ENCODE measurements at places on chromosomes 1 and 21.
A peak's percentile ranks its signal among the peaks of the same experiment; 100 is the strongest.

DNA sequence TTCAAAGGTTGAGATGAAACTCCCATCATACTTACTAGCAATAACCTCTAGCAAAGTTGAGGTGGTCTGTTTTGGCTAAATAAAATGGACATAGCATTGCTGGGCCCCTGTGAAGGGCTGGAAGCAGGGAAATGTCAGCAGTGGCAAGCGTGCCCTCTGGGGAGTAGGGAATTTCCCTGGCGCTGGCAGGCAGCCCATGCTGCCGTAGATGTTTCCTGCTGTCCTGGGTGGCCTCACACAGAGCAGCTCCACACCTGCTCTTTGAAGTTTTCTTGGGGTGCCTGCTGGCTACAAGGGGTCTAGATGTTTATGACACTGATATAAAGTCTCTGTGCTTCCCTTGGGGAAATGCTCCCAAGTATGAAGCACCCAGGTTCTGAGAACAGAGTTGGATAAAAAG, 30.2 kb downstream of the ADARB1 start:
- no peak overlapping the region for H3K4me3 ChIP-seq
- H3K27me3 ChIP-seq: no peaks in the 10 kb centered on the region

GRCh38 chr1:159943278-159943640, 2.2 kb downstream of the IGSF9 start:
- DNase-seq: no peak
- H3K4me1 ChIP-seq: peaks cover 39% of the 10 kb centered on the region
- H3K27ac ChIP-seq: peak overlapping the region; percentile 81
- H3K4me3 ChIP-seq: no peak overlapping the region

DNA sequence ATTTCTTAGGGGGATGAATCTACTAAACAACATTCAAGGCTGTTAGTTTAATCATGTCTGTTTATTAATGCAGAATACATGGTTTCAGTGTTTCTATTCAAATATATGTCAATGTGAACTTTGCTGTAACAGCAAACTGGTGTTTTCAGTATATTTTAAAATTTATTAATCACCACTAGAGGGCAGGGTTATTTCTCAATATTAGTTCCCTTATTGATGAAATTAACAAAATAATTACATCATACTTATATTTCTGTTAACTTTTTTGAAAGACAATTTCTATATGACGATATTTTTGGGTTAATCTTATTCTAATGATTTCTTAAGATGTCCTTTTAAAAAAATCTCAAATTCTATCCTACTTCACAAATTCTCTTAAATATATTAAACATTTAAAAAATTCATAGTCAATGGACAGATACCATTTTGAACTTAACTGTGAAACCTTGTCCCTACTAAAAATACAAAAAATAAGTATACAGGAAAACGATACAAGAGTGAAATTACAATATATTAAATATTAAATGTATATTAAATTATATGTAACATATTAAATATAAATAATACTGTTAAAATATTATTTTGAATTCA, 1034.1 kb upstream of the PRMT6 start:
- DNase-seq: no peak
- H3K4me3 ChIP-seq: no peak overlapping the region
- no peaks in the 10 kb centered on the region for H3K4me1 ChIP-seq
- H3K27ac ChIP-seq: no peak overlapping the region
- H3K36me3 ChIP-seq: no peaks in the 10 kb centered on the region
- no peaks in the 10 kb centered on the region for H3K27me3 ChIP-seq

- H3K27me3 ChIP-seq: no peaks in the 10 kb centered on the region
- DNase-seq: no peak
- H3K4me1 ChIP-seq: peaks cover 20% of the 10 kb centered on the region
Measured at GRCh38 chr1:8902765-8903164, 24.3 kb upstream of the ENO1 start.

- H3K27ac ChIP-seq: no peak overlapping the region
- no peaks in the 10 kb centered on the region for H3K4me1 ChIP-seq
- no peak for DNase-seq
- H3K4me3 ChIP-seq: no peak overlapping the region
Measured at GRCh38 chr21:34765619-34766018, 96.8 kb downstream of the CLIC6 start.

- H3K27ac ChIP-seq: peak overlapping the region; percentile 91
- no peaks in the 10 kb centered on the region for H3K27me3 ChIP-seq
- no peak overlapping the region for H3K4me3 ChIP-seq
- no peak for DNase-seq
- H3K4me1 ChIP-seq: peaks cover 24% of the 10 kb centered on the region
Measured at GRCh38 chr1:174968750-174969244, 30.9 kb upstream of the CACYBP start.

DNA sequence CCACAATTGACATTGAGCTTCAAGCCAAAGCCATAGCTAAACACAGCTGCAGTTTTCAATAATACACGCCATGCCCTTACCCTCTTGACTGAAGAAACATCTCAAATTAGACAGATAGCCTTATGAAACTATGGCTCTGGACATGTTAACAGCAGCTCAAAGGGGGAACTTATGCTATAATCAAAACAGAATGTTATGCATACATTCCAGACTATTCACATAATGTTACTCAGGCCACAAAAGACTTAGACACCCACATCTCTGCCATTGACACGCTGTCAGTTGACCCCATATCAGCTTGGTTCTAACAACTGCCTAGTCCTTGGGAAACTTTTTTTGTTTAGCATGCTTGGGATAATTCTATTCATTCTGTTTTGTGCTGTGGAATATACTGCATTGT, 2.3 kb upstream of the NENF start:
- no peaks in the 10 kb centered on the region for H3K27me3 ChIP-seq
- no peak for DNase-seq
- H3K4me3 ChIP-seq: no peak overlapping the region
- H3K4me1 ChIP-seq: peaks cover 7% of the 10 kb centered on the region
- H3K27ac ChIP-seq: no peak overlapping the region

DNA sequence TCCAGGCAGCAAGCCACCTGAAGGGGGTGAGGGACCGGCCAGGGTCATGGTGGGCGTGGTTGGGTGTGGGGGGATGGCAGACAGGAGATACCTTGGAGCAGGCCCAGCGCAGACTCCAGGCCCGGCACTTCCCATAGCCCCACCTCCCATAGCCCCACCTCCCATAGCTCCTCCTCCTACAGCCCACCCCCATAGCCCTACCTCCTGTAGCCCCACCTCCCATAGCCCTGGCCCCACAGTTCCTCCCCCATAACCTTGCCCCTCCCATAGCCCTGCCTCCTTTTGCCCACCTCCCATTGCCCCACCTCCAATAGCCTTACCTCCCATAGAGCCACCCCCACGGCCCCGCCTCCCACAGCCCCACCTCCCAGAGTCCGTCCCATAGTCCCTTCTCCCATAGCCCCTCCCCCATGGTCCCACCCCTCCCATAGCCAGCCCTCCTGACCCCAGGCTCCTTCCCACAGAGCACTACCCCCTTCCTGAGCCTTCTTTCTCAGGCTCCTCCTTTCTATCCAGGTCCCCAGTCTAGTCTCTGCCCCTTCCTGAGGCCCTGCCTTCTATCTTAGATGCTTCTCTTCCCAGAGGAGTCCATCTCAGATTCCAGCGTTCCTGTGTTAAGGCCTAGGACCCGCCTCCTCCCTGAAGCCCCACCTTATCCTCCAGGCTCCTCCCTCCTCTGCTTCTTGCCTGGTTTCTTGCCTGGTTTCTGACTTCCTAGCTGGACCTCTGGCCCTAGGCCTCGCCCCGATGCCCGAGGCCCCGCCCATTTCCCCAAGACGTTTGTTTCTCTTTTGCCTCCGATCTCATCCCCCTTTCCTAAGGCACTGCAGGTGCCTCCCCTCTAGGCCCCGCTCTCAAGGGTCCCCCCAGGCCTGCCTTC, 46.8 kb downstream of the PTPRU start:
- H3K4me3 ChIP-seq: no peak overlapping the region
- H3K27me3 ChIP-seq: no peaks in the 10 kb centered on the region

DNA sequence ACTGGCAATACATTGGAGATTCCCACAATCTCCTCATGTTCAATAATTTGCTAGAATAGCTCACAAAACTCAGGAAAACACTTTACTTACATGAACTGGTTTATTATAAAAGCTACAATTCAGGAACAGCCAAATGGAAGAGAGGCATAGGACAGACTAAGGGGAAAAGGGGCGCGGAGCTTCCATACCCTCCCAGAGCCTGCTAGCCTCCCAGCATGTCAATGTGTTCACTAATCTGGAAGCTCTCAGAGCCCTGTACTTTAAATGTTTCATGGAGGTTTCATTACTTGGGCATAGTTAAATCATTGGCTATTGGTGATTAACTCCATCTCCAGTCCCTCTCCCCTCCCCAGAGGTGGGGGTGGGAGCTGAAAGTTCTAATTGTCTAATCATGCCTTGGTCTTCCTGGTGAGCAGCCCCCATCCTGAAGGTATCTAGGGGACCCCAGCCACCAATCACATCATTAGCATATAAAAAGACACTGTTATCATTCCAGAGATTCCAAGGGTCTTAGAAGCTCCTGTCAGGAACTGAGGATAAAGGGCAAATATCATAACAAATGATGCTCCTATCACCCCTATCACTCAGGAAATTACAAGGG, 10.9 kb upstream of the DMRTB1 start:
- no peak overlapping the region for H3K27ac ChIP-seq
- no peaks in the 10 kb centered on the region for H3K4me1 ChIP-seq
- H3K4me3 ChIP-seq: no peak overlapping the region
- peaks cover 26% of the 10 kb centered on the region for H3K27me3 ChIP-seq

DNA sequence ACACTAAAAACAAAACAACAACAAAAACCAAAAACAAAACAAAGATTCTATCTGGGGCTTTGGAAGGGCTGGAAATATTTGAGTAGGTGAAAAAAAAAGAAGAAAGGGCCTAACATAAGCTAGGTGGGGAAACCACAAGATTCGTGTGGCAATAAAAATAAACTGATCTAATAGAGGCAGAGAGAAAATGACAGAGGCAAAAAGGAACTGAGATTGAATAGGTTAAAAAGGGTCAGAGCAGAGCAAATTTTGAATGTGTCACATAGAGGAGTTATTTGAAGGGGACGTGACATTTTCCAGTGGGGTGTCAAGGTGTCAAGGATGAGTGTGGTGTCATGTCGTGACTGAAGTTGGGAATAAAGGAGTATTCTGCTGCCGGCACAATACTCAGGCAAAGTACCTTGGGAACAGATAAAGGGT, 65.2 kb upstream of the RALGPS2 start:
- H3K27ac ChIP-seq: no peak overlapping the region
- H3K27me3 ChIP-seq: no peaks in the 10 kb centered on the region
- no peak for DNase-seq
- H3K36me3 ChIP-seq: no peaks in the 10 kb centered on the region

DNA sequence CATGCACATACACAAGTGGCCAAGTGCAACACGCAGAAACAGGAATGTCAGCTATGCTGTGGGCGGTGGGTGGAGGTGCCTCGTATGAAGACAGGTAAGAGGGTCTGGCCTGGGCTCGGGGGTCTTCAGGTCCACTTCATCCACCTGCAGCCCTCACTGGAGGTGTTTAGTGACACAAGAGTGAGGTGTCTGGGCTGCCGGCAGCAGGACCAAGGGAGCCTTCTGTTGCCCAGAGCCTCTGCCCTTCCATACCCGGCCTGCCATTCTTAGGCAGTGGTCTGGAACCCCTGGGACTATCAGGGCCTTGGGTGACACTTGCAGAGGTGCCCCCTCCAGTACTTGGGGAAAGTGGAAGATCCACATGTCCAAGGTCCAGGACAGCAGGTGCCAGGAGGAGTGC, 21.7 kb upstream of the ACTRT2 start:
- DNase-seq: no peak
- H3K27ac ChIP-seq: no peak overlapping the region
- no peaks in the 10 kb centered on the region for H3K27me3 ChIP-seq
- no peaks in the 10 kb centered on the region for H3K36me3 ChIP-seq
- H3K4me3 ChIP-seq: no peak overlapping the region

- no peaks in the 10 kb centered on the region for H3K36me3 ChIP-seq
- H3K4me1 ChIP-seq: no peaks in the 10 kb centered on the region
- no peak for DNase-seq
Measured at GRCh38 chr21:46603228-46603627, 1.7 kb downstream of the S100B start.

- no peaks in the 10 kb centered on the region for H3K27me3 ChIP-seq
- H3K4me3 ChIP-seq: no peak overlapping the region
Measured at GRCh38 chr1:109331113-109331512, 24.3 kb upstream of the MYBPHL start.

GRCh38 chr1:52455686-52456085, 51.3 kb downstream of the PRPF38A start:
- H3K4me1 ChIP-seq: no peaks in the 10 kb centered on the region
- H3K36me3 ChIP-seq: peaks cover 66% of the 10 kb centered on the region
- DNase-seq: no peak
- no peak overlapping the region for H3K4me3 ChIP-seq

GRCh38 chr1:218964471-218965185, 209.1 kb upstream of the LYPLAL1 start:
- no peaks in the 10 kb centered on the region for H3K36me3 ChIP-seq
- H3K27me3 ChIP-seq: no peaks in the 10 kb centered on the region
- no peaks in the 10 kb centered on the region for H3K4me1 ChIP-seq
- no peak for DNase-seq
- no peak overlapping the region for H3K4me3 ChIP-seq

GRCh38 chr1:6675941-6676340, 25.7 kb downstream of the DNAJC11 start:
- peaks cover 93% of the 10 kb centered on the region for H3K36me3 ChIP-seq
- H3K4me3 ChIP-seq: no peak overlapping the region
- no peaks in the 10 kb centered on the region for H3K4me1 ChIP-seq
- no peaks in the 10 kb centered on the region for H3K27me3 ChIP-seq

DNA sequence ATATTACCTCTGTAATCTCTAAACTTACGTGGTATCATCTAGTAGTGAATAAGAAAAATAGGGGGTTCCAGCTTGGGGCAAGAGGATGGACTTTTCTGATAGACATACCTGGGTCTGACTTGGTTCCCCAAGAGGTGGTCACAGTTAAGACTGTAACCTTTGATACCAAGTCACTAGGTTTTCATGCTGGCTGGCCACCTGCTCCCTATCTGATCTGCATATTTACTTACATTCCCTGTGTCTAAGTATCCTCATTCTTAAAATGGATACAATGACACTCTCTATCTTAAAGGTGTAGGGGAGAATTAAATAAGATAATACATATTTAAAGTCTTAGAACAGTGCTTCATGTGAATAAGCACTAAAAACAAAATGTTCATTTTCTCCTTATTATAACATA, 312.1 kb downstream of the DSCAM start:
- no peaks in the 10 kb centered on the region for H3K4me1 ChIP-seq
- H3K4me3 ChIP-seq: no peak overlapping the region
- H3K36me3 ChIP-seq: no peaks in the 10 kb centered on the region

- no peak overlapping the region for H3K27ac ChIP-seq
- H3K27me3 ChIP-seq: no peaks in the 10 kb centered on the region
- no peaks in the 10 kb centered on the region for H3K36me3 ChIP-seq
- no peaks in the 10 kb centered on the region for H3K4me1 ChIP-seq
Measured at GRCh38 chr21:39504230-39504629, 52.5 kb downstream of the SH3BGR start.

GRCh38 chr1:59703226-59703917, 111.4 kb upstream of the HOOK1 start:
- peaks cover 76% of the 10 kb centered on the region for H3K4me1 ChIP-seq
- H3K4me3 ChIP-seq: no peak overlapping the region
- H3K27me3 ChIP-seq: no peaks in the 10 kb centered on the region
- H3K36me3 ChIP-seq: no peaks in the 10 kb centered on the region

- no peaks in the 10 kb centered on the region for H3K36me3 ChIP-seq
- peak overlapping the region; percentile 39 for H3K4me3 ChIP-seq
- H3K4me1 ChIP-seq: peaks cover 26% of the 10 kb centered on the region
- H3K27me3 ChIP-seq: no peaks in the 10 kb centered on the region
- DNase-seq: no peak
Measured at GRCh38 chr1:200891774-200892157, 2.9 kb upstream of the INAVA start.

Data from esophagus squamous epithelium (tissue), 5 donors.